Stimulated activated CD4-positive, alpha-beta T cell treated with anti-CD3 and anti-CD28 coated beads, Interleukin-1b, Interleukin-23, amount 100 ng/mL, for 24 hours (primary cell): ENCODE measurements at places on chromosomes 11 and 22.

DNA sequence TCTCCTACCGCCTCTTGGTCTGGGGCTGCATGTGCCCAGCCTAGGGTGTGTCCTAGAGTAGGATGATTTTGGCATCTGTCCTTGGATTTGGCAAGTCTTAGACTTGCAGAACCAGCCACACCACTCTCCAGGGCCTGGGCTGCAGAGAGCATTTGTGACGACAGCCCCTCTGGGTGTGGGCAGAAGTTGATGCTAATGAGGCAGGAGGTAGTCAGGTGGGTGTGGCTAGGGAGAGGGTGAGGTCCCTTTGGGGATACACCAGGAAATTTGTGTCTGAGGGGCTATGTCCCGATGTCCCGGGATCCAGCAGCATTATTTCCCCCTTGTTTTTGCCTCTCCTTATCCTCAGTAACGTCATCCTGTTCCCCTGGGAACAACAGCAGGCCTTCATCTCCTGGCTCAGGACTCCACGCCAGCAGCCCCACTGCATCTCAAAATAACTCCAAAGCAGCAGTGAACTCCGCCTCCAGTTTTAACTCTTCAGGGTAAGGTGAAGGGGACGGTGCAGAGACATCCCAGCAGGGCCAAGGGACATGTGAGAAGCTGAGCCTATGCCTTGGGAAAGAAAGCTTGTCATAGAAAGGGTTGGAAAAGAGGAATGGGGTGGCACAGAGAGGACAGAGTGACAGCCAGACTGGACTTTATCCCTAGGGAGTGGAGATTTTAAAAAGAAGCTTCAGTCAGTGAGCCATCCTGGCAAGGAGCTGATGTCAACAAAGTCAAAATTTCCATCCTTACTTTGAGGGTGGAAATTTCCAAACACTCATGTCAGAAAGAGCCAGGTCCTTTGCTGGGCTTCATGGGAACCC is 8.0 kb upstream of the TLCD5 start:
- DNase-seq: no peak

DNA sequence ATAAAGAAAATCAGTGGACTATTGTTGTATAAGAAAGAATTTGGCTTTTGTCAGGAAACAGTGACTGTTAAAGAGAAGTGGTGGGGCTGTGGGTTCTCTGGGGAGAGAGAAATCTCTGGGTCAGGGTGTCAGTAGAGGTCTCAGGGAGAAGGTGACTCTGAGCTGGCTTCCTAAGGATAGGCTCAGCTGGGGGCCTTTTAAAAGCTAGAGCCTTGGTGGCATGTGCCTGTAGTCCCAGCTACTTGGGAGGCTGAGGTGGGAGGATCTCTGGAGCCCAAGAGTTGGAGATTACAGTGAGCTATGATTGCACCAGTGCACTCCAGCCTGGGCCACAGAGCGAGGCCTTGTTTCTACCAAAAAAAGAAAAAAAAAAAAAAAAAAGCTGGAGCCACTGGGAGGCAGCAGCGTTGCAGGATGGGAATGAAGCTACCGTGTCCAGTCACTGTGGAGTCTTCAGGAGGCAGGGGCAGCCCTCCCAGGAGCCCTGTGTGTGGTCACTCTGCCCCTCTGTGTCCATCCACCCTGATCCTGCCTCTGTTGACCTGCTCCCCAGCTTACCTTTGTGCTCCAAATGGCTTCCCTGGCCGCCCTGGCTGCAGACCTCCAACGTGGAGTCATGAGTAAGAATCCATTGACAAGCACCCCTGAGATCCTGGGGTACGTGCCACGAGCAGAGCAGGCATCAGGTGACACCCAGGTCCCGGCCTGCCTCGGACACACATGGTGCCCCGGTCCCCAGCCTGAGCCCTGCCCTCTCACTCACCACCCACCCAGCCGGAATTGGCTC is 5.4 kb upstream of the MIF start:
- no peak for DNase-seq

DNA sequence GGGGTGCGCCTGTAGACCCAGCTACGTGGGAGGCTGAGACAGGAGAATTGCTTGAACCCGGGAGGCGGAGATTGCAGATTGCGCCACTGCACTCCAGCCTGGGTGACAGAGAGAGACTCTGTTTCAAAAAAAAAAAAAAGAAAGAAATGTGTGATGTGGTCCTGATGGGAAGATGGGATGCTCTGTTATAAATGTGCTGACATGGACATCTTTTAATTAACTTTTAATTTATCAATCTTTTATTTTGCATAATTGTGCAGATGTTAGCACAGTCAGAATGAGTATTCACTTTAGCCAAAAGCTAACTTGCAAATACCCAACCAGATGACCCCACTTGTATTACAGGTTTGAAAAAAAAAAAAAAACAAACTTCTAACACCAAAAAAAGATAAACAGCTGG is 23.8 kb upstream of the USP47 start:
- no peak for DNase-seq

GRCh38 chr11:59829358-59829757 is 15.9 kb downstream of the CBLIF start:
- DNase-seq: no peak

DNA sequence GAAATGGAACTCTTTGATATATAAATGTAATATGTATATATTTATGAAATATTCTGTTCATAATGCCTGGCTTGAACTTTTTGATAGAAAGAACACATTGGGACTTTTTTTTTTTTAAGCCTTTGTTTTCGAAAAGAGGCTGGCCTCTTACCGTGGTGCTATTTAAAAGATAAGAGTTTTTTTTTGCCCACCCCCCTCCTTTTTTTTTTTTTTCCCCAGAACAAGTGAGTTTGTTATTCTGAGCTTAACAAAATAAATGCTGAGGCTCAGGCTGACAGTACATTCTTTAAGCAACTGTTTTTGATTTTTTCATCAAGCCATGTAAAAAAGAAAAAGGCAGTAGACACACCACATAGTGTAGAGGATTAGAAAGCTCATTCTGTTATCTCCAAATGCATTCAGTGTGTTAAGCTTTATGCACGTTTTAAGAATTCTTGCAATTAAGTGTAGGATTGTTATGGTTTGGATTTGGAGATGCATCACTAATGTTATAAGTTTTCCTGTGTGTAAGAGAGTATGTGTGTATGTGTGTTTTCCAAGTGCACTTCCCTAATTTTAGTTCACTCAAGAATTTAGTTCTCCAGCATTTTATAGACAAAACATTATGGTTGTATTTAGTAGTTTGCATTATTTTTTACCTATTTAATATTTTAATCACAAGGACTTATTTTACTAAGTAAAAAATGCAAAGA is 12.0 kb downstream of the PDHX start:
- no peak for DNase-seq

DNA sequence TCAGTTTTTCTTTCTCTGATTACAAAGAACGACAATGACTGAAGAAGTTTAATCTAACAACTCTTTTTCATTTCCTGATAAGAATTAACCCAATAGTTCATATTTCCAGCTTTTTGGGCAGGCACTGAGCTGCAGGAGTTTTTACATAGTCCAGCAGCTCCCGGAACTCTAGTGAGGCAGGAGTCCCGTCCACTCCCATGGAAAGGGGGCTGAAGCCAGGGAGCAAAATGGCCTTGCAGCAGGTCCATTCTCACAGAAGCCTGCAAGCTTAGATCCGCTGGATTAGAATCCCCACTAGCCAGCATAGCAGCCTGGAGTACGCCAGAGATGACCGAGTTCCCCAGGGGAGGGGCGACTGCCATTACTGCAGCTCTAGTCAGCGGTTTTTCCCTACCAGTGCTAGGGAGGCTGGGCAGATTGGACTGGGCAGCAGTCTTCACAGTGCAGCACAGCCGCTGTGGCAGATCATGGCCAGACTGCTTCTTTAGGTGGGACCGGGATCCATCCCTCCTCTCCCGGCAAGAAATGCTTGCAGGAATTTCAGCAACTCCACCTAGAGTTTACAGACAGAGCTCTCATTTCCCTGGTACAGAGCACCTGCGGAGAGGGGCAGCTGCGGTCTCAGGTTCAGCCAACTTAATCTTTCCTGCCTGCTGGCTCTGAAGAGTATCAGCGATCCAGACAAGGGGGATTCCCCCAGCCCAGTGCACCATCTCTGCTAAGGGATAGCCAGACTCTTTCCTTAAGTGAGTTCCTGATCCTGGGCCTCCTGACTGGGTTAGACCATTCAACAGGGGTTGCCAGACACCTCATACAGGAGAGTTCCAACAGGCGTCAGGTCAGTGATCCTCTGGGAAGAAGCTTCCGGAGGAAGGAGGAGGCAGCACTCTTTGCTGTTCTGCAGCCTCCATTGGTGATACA is 742 bp upstream of the CASP4 start:
- no peak for DNase-seq

GRCh38 chr11:47511917-47512316 is 41.0 kb downstream of the CELF1 start:
- no peak for DNase-seq

GRCh38 chr11:117420143-117420485 is 92.5 kb downstream of the CEP164 start:
- DNase-seq: no peak

DNA sequence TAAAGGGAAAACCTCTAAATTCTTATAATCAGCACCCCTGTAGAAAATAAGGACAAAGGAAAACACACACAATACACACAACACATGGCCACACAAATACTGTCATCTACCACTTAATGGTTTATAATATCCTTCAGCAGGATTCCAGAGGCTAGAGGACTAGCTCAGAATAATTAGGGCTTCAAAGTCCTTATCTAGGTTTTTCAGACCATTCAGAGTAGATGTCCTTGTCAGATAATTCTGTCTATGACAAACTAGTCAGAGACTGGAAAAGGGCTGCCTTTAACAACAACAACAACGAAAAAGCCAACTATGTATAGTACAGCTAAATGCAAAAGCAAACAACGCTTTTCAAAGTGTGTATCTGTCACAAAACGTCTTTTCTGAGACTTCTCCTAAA is 456.5 kb upstream of the CNTN5 start:
- no peak for DNase-seq

DNA sequence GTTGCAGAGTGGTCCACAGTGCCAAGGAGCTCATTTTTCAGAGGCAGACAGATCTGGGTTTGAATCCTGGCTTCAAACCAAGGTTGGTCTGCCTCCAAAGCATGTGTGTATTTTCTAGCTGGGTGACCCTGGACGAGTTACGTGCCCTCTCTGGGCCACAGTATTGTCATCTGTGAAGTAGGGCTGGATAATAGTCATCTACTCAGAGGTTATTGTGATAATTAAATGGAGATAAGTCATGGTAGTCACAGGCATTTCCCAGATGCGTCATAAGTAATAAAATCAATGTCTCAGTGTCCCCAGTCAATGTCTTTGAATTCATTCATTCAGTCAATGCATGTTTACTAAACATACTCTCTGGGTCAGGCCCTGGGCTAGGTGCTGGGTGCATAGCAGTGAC is 8.6 kb downstream of the OMP start:
- DNase-seq: no peak

DNA sequence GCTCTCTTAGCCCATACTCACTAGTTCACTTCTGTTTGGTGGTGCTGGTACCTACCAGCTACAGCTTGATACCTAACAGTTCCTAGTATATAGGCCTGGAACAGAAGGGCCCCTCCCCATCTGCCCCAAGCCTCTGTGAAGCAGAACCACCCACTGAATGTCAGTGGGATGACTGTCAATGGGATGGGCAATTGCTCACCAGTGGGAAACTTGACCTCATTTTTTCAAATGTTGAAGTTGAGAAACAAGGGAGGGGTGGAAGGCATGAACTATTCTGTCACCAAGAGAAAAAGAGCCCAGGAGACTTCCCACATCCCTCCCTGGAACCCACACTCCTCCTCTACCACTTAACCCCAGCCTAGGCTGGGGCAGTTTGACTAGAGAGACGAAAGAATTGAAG is at the start of gene NLRP10:
Gene NLRP10 (minus strand): TSS at position 62 of the 400 bp plus-strand sequence. CDS start 1,952 bp downstream, outside the sequence.
- no peak for DNase-seq

- no peak for DNase-seq
Measured at GRCh38 chr11:61715867-61716266, 35.7 kb downstream of the DAGLA start.

- DNase-seq: no peak
Measured at GRCh38 chr11:134254433-134255183, 1.2 kb downstream of the ACAD8 start.
